ENCODE measurements at places on chromosomes 4 and X.
A peak's percentile ranks its signal among the peaks of the same experiment; 100 is the strongest.

- peak; percentile 8 for DNase-seq
Observed at GRCh38 chrX:110691446-110691845, 104.2 kb downstream of the CHRDL1 start.

DNA sequence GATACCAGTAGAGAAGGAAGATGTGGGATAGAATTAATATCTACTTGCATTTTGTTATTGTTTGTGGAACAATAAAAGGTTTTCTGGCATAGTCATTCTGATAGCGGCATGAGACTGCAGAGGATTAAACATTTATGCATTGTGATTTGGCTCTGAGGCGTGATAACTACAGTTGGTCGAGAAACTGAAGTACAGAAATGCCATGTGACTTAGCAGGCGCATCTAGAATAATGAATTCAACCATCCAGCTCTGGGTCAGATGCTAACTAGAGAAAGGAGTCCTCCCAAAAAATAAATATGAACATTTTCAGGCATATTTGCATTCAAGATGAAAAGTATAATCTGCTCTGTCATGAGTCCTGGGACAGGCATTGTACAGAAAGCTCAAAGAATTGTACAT, 62.8 kb downstream of the CCSER1 start:
- no peak for DNase-seq

GRCh38 chr4:128465523-128465922, 177.9 kb upstream of the PGRMC2 start:
- no peak for DNase-seq

DNA sequence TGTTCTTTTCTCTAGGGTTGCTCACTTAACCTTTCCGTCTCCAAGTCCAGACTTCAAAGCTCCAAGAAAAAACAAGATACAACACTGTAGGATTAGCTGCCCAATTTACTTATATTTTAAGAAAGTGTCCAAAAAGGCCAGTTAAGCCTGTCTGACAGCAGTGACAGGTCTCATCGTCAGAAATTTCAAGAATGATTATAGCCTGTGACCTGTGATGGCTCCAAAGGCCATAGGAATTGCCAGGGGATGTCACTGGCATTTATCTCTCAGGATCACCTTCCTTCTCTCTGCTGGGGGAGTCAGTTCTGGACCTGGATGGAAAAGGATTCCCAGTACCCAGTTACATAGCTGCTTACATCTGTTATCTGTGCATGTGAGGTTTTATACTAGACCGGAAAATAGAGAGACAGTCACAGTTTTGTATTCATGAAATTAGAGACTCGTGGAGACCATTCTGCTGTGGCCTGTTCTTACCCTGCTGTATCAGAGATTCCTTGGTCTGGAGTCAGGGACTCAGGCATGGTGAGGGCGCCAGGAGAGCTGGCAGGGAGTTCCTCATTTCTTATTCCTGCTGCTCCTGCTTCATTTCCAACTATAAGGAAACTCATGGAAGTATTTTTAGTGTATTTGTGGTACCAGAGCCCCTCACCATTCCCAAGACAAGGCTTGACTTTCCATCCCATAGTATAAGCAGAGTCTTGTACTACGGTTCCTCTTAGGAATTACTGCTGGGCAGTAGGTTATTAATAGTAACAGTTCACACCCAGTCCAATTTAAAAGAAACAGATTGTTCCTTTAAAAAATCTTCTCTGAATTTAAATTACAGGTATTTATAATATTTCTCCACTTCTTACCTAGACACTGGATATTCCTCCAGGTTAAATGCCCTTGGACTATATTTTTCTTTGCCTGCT, 220.8 kb downstream of the SHROOM3 start:
- DNase-seq: no peak

DNA sequence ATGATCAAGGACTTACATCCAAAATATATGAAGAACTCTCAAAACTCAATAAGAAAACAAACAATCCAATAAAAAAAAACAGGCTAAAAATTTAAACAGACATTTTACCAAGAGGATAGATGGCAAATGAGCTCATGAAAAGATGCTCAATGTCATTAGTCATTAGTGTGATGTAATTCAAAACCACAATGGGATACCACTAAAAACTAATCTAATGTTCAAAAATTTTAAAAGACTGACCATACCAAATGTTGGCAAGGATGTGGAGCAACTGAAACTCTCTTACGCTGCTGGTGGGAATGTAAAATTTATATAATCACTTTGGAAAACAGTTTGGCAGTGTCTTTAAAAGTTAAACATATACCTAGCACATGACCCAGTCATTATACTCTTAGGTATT, 43.7 kb downstream of the RPS6KA6 start:
- DNase-seq: peak; percentile 20

DNA sequence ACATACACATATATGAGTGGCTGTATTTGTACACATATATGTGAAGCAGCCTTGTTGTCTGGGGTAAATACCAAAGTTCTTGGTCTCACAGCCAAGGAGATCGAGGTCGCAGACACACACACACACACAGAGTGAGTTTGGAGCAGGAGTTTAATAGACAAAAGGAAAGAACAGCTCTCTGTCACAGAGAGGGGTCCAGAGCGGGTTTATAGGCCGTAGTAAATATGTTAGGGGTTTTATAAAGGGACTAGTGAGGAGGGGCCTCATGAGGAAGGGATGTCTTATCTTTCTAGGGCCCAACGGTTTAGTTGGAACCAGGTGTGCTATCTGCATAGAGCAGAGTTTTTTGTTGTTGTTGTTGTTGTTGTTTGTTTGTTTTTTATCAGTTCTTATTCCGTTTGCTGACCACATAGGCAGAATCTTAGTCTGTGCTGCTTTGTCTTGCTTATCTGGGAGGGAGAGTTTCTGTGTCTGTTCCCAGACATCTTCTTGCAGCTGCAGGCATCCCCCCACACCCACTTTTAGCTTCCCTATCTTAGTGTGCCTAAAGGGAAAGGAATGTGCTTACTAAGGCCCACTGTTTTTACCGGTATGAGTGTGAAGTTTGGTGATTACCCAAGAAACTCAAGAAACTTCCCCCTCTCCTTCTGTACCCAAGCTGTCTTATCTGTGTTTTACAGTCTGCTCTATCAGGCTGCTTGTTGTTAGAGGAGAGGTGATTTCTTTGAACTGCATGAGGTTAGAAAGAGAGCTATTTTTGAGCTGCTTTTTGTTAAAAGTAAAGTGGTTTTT, 91.9 kb downstream of the TENT5D start:
- DNase-seq: peak; percentile 35

DNA sequence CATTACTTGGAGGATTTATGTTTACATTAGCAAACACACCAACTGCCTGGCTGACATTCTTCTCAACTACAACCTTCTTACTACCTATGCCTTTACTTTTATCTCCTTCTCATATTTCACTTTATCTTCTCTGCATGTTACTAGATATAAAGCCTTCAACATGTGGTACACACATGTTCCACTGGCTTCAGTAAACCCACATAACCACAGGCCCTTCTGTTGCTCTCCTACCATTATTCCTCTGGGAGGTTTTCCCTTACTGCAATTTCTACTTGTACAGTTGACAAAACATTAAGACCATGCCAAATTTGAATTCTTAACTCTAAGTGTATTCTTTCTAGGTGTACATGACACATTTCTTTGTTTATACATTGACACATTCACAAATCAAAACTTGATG, 133.1 kb downstream of the ARAP2 start:
- peak; percentile 57 for DNase-seq

DNA sequence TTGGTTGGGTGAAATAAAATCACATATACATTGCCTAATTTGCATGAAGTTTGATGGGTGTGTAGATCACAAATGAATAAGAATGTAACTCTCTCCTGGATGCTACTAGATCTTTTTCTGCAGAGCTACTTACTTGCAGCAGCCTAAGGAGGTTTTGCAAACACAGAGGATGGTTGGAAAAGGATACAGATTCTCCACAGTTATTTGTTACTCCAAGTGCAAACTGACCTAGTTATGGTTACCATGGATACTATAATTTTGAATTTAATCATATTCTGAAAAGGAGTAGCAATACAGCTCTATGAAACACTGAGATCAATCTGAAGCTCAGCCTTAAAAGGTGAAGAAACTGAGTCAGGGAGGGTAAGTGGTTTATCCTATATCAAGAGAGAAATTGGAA, 9.1 kb upstream of the ARHGEF38 start:
- DNase-seq: no peak

DNA sequence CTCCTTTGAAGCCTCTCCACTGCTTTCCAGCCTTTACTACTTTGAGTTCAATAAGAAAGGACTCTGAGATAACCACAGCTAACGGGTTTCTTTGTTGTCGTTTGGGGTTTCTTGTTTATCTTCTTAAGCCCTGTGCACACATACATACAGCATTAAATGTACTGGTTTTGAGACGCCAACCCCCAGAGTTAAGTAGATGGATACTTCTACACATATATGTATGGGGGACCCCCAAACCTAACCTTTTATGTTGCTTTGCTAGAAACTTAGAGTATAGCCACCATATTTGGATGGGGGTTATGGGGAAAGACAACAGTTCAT, 697 bp downstream of the CEP135 start:
- no peak for DNase-seq

DNA sequence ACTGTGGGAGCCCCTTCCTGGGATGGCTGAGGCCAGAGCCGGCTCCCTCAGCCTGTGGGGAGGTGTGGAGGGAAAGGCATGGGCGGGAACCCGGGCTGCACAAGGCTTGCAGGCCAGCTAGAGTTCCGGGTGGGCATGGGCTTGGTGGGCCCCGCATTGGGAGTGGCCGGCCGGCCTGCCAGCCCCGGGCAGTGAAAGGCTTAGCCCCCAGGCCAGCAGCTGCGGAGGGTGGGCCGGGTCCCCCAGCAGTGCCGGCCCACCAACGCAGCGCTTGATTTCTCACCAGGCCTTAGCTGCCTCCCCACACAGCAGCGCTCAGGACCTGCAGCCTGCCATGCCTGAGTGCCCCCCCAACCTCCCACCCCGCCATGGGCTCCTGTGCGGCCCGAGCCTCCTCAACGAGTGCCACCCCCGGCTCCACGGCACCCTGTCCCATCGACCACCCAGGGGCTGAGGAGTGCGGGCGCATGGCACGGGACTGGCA, 78.0 kb downstream of the COX7B2 start:
- no peak for DNase-seq

DNA sequence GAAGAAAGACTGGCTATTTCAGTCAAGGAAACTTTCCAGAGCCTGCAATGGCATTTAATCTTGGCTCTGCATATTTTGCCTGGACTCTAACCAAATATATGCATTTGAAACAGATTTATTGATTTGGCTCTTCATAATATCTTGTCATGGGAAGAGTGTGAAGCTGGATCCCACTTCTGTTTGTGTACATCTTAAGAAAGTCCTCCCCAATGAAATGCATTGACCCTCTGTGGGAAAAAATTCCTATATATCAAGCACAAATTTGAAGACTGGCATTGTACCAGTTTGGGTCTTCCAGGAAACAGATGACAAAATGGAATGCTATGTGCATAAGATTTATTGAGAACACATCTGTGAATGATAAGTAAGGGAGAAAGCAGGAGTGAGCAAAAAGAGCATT, 897.3 kb upstream of the TENM3 start:
- peak; percentile 27 for DNase-seq

DNA sequence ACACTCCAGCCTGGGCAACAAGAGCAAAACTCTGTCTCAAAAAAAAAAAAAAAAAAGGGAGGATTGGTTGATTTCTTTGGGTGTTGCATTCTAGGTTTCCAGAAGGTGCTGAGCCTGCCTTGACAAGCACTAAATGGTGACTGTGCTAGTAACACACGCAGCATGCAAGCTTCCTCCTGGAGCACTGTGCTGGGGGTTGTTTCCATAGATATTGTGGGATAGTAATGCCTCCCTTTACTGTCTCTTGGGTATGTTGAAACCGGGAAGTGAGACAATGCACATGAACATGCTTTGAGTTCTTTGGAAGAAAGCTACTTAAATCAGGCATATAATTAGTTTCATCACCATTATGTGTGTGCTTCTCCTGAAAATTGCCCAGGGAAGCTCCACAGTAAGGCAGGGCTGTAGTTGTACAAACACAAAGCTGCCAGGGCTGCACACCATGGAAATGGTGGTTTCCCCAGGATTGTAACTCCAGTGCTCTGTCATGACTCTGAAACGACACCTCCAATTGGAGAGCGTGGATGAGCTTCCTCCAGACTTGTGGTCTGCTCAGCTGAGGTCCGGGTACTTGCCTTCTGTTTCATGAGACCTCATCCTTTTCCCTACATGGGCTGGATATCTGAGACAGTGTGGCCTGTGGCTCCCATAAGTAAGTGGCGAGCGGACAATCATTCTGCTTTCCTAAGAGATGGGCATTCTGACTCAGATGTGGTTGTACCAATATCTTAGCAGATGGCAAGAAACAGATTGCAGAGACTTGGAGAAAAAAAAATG, 31.5 kb upstream of the STOX2 start:
- peak; percentile 23 for DNase-seq

- no peak for DNase-seq
Observed at GRCh38 chrX:41518841-41519220, 71.7 kb downstream of the NYX start.

GRCh38 chr4:123997776-123998449, 601.3 kb downstream of the SPRY1 start:
- no peak for DNase-seq

All from fibroblast of skin of right biceps (primary cell).